ELF-1 (cell line): ENCODE measurements at places on chromosomes 3 and 15.

- DNase-seq, result no peak
Observed at GRCh38 chr3:194556086-194557056, 69.6 kb upstream of the ATP13A3 start.

DNA sequence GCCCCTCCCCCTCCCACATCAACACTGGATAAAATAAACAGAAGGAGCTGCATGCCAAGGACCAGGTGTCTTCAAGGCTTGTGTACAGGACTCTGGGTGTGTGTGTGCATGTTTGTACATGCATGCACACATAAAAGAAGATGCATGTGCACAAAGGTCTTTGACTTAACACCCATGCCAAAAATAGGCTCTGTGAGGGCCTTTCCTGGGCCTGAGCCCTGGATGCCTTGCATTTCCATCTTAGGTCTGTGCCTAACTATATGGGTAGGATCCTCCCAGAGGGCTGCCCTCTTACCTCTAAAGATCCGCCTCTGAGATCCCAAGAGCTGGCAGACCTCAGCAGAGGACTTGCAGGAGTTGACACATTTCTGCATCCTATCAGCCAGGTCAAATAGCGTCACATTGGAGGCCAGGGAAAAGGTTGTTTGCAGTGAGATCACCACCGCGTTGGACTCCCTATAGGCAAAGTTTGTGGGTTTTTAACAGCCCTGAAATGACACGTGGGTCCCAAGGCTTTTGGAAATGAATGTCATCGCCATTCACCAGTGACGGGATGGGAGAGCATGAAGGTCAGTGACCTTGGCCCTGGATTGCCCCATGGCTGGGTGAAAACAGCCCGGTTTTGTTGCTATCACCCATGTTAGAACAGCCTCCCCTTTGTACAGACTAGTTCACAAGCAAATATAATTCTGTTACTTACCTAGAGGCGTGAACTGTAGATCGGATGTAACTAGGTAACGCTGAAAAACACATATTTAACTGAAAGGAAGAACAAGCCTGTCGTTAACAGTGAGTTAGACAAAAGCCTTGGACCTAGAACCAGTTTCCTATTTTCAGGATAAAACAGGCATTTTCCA is 54.0 kb downstream of the HEG1 start:
- DNase-seq, result no peak

GRCh38 chr3:195247863-195248189 is 23.1 kb downstream of the XXYLT1 start:
- DNase-seq, result no peak

- no peak for DNase-seq
Observed at GRCh38 chr3:15778332-15778858, 19.4 kb downstream of the ANKRD28 start.
